ENCODE measurements at places on chromosomes 5 and 9.

DNA sequence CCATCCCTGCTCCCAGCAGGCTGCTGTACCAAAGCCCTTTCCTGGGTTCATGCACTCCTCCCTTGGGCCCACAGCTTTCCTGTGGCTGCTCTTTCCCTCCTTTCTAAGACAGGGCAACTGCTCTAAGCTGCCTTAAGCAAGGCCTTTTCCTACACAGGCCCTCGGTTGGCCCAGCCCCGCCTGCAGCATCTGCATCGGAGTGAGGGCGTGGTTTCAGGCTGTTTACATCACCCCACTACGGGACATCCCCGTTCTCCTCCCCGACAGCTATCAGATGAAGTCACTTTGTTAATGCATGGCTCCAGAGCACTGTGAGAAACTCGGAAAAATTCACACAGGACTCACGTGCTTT is 3.4 kb downstream of the DPH7 start:
- no peak for DNase-seq

GRCh38 chr5:142984011-142984410 is 213.8 kb downstream of the ARHGAP26 start:
- no peak for DNase-seq

DNA sequence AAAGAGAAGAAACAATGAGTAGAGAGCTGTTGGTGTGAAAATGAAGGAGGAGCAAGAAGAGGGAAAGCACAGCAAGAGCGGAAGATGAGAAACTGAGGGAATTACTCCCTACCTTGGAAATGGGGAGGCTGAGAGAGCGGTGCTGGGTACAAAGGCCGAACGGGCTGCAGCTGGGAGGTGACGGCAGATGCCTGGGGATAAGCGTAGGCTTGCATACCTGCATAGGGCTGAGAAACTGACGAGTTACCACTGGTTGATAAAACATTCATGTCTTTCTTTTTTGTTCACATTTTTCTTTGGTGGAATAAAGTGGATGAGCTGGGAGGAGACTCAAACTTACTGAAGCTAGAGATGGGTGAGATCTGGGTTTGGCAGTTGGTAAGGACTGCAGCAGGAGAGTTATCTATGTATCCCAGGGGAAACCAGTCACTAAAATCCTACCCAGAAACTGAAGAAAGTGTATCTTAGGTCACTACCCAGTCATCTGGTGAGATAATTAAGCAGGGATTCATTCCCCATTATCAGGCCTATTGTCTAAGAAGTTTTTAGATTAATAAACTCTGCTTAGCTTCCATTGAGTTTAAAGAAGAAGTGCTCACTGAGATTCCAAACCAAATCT is 34.8 kb downstream of the FKBP15 start:
- no peak for DNase-seq

GRCh38 chr5:122565331-122565730 is 209.5 kb upstream of the SNX2 start:
- DNase-seq = no peak

DNA sequence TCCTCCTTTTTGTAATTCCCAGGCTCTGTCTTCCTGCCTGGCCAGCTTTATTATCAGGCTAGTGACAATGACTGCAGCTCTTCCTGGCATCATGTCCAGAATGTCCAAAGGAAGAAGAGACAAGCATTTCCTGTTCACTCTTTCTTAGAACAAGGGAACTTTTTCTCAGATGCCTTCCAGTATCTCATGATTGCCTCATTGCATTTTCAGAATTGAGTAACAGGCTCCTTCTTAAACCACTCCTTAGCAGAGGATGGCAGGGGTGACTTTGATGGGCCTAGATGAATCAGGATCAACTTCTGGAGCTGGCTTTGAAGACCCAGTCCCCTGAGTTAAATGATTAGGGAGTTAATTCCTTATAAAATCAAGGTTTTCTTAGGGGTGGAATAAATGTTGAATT is 92.9 kb upstream of the RASGRF2 start:
- no peak for DNase-seq

GRCh38 chr5:93600409-93601070 is 17.5 kb downstream of the NR2F1 start:
- DNase-seq = no peak

DNA sequence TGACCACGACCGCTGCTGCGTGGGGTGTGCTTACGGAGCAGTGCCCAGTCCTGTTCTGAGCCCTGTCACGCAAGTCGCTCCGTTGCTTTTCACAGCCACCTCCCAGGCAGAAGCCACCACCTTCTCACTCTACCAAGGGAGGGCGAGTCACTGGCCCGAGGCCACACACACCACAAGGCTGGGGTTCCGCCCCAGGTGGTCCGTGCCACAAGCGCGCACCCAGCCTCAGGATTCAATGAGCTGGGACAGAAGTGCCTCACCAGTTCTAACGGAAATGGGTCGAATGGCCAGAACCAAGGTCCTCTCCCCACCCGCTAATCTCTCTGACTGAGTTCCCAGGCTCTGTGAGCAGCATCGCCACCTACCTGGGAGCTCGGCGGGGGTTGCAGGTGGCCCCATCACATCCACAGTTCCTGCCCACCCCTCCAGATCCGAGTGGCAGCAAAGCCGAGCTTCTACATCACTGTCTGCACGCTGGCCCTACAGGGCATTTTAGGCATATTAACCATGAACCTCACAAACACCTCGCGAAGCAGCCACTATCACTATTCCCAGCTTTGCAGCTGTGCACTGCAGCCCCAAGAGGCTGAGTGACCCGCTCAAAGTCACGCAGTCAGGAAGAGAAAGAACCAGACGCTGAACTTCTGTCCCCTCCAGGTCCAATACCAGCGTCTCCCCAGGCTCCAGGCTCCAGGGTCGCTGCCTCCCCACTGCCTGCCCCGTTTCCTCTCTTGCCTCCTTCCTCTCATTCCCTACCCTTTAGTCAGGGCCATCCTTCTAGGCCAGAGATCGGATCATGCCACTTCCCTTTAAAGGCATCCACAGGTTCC is 92.1 kb upstream of the PHYKPL start:
- no peak for DNase-seq

DNA sequence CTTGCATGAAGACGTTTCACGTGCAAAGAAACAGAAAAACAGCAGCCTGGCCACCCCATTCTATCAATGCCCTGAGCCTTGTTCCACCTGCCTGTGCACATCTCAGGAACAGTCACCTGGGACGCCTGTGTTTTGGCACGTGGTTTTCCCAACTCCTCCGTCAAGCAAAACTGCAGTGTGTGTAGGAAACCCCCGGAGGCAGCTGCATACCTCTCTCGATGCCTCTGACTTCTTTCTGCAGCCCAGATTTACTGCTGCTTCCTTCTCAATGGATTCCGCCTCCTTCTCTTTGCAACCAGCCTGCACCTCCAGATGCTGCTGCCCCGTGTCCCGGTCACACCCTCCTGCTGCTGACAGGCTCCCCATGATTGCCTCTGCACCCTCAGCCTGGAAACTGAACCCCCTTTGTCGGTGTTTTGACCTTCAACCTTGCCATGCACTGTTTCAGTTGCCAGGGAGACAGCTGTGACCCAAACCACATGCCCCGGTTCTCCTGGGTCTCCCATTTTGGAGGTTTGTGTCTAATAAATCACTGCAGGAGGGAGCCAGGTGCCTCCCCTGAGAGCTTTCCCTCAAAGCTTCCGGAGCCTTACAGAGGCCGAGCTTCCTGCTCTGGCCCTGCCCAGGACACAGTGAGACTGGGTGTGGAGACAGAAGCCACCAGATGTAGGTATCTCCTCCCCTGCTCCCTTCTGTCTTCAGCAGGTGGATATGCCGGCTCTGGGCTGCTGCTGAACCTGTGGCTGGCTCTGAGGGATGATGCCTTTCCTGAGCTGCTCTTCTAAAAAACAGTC is 395.5 kb upstream of the IRX1 start:
- no peak for DNase-seq

- no peak for DNase-seq
These were observed 16.9 kb downstream of the SEMA6A start for GRCh38 chr5:116557669-116558271.

- DNase-seq = no peak
These were observed at the start of gene NIPAL4 for GRCh38 chr5:157459715-157460599. NIPAL4 (plus strand) TSS chr5:157460213; CDS start chr5:157460321, 108 bp downstream.

DNA sequence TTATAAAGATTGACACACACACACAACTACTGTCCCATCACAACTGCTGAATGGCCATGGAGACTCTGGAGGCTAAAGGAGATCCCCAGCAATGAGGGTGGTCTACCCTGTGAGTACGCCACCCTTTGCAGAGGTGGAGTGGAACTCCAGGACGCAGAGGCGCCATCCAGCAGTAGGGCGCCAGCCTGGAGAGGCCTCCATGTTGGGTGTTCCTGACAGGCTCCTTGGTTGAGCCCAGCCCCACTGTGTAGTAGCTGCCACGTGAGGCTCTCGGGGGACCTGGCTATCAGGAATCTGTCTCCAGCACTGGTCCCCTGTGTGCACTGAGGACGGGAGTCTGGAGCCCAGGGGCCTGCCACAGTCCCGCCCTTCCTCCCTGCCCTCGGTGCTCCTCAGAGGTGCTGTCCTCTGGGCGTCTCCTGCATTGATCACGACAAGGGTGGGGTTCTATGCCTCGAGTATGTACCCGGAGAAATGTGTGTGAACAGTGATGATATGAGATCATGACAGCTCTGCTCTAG is 72.3 kb downstream of the DAP start:
- no peak for DNase-seq

GRCh38 chr5:62627121-62627520 is 48.5 kb downstream of the LRRC70 start:
- no peak for DNase-seq

DNA sequence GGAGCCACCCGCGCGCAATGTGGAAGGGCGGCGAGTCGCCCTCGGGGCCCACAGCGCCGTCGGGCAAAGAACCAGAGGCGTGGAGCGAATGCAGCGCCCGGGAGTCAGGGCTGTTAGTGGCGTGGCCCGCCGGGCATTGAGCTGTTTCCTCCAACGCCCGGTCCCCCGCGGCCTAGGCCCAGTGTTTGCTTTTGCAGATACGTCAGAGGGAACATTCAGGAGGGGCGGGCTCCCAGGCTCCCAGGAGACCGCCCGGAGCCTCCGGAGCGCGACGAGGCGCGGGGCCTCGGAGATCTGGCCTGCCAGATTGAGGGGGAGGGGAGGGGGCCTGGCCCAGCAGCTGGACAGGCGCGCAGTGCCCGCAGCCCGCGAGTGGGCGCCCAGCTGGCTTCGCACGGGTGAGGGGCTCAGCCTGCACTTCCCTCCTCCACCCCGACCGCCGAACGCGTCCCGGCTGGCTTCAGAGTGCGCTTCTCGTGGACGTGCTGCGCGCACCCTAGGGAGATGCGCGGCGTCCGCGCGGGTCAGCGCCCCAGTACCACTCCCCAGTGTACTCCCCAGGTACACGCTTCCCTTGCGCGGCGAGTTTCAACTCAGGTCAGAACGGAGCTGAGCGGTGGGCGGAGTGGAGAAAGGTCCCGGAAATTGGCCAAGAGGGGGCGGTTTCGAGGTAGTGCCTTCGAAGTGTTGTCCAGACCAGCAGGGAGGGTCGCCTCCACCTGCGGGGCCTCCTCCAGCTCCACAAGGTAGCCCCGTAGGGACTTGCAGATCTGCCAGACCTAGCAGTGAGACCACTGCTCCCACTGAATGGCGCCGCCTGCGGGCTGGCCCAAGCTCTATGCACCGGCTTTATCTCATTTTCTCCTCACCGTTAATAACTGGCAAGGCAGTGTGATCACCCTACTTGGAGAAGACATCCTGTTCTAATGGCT is 130.4 kb downstream of the TMEM174 start:
- no peak for DNase-seq

- DNase-seq = no peak
These were observed 150.1 kb upstream of the OTULINL start for GRCh38 chr5:14431534-14431933.

GRCh38 chr9:110126499-110126941 is 81.4 kb downstream of the C9orf152 start:
- no peak for DNase-seq

GRCh38 chr9:14395317-14396082 is 81.6 kb upstream of the NFIB start:
- DNase-seq = no peak

GRCh38 chr9:6212722-6213375 is 2.8 kb upstream of the IL33 start:
- no peak for DNase-seq

DNA sequence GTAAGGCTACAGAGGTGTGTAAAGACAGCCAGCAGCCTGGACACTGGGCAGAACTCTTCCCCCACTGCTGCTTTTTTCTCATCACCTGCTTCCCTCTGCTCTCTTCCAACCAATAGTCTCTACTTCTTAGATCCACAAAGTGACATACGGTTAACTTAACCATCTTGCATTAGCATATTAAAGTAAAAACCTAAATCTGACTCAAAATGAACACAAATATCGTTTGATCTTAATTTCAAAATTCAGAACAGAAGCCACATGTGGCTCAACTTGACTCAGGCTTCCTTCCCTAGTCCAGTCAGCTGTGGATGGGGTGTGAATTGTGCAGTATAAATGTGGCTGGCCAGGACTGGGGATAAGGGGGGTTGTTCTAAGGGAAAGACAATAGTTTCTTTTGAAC is 114.3 kb downstream of the STARD4 start:
- DNase-seq = no peak

GRCh38 chr9:16421532-16421931 is 448.9 kb downstream of the BNC2 start:
- no peak for DNase-seq

DNA sequence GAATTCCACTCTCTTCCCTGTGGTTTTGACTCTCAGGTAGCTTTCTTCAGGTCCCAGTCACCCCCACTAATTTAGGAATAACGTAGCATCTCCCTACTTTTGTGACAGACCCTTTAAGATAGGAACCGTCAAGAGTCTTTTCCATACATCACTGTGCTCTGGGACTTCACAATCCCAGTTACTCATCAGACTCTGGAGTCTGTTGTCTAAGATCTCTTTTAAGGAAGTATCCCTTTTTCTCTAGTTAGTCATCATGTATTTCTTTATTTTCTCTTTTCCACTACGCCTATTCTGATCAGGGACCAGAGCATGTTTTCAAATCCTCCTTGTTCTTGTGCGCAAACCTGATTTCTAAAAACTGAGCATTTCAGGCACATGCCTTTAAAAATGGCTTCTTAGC is 143.0 kb downstream of the GOLPH3 start:
- DNase-seq = no peak

DNA sequence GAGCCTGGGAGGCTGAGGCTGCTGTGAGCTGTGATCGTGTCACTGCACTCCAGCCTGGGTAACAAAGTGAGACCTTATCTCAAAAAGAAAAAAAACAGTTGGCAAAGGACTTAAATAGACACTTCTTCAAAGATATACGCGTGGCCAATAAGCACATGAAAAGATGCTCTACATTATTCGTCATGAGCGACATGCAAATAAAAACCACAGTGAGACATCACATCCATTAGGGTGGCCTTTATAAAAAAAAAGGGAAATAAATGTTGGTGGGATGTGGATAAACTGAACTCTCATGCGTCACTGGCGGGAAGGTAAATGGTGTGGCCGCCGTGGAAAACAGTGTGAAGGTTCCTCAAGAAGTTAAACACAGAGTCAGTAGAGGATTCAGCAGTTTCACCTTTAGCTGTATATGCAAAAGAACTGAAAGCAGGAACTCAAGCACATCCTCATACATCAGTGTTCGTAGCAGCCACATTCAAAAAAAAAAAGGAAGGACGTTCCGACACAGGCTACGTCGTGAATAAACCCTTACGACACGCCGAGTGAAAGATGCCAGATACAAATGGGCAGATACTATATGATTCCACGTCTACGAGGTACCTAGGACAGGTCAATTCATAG is 24.5 kb upstream of the NRARP start:
- DNase-seq = no peak

- no peak for DNase-seq
These were observed 3.7 kb downstream of the MSX2 start for GRCh38 chr5:174727794-174728680.

- no peak for DNase-seq
These were observed 29.3 kb upstream of the SNX2 start for GRCh38 chr5:122745597-122745996.

- no peak for DNase-seq
These were observed 49.2 kb upstream of the PPP1R2B start for GRCh38 chr5:156800929-156801328.

- no peak for DNase-seq
These were observed 605.2 kb downstream of the EBF1 start for GRCh38 chr5:158494541-158494940.

Measured in stimulated activated CD4-positive, alpha-beta T cell treated with anti-CD3 and anti-CD28 coated beads, Interleukin-1b, Interleukin-23, amount 100 ng/mL, for 1 hour (primary cell).